ENCODE measurements at places on chromosomes 6 and 20. TPM values are rescaled to one million over a fixed set of nuclear protein-coding genes. Genes with fewer than 3 reads are reported as not detected.

The ZNF391 gene
- total RNA-seq, result 0.23 TPM

The ENPP3 gene
- total RNA-seq, result not detected

The NR2E1 gene
- total RNA-seq, result 0.05 TPM

The KHDC1 gene
- 3.9 TPM for total RNA-seq

The TRIM38 gene
- 1.5 TPM for total RNA-seq
